ENCODE measurements at places on chromosomes 3 and 15.

GRCh38 chr3:135072431-135072830 lies 277.4 kb downstream of the EPHB1 start:
- DNase-seq = no peak

DNA sequence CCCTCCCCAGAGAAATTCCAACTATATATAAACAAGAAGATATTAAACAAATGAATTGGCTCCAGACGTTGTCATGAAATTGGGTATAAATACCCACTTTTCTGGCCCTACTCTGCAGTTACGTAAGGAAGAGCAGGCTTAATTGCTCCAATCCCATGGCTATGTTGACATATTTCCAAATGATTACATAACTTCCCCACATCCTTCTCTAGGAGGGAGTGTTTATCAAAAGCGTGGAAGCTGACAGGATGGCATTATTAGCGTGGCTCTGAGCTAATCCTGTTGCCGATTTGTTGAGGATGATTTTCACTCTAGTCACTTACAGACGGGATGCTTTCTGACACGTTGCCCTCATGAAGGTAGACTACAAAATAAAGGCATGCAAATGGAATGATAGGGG lies 347.5 kb upstream of the TMCO5A start:
- DNase-seq = no peak

DNA sequence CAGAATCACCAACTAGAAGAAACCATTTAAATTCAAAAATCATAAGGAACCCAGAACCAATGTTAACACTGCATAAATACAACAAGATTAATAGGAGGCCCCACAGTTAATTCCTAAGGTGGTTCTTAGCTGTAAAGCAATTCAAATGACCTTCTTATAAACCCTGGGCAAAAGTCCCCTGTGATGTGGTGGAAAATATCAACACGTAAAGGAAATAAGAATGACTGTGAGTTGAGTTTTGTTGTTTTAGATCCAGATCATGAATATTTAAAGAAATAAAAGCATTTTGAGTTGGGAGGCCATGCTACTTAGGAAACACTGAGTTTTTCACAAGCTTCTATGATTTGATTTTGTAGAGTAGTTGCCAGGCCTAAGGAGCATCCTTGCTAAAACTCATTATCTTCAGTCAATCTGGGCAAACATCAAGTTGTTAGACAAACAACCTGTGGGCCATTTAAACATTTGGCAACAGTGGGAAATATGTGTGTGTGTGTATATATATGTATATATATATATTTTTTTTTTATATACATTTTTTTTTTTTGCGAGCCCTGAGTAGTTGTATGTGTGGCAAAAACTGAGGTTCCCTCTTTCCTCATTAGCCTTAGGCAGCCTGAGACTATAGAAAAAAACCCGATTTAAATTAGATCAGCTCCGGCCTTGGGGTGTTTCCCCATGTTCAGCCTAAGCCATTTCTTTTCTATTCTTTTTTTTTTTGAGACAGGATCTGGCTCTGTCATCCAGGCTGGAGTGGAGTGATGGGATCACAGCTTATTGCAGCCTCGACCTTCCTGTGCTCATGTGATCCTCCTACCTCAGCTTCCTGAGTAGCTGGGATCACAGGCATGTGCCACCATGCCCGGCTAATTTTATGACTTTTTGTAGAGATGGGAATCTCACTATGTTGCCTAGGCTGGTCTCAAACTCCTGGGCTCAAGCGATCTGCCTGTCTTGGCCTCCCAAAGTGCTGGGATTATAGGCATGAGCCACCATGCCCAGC lies 8.0 kb upstream of the PXK start:
- DNase-seq = no peak

DNA sequence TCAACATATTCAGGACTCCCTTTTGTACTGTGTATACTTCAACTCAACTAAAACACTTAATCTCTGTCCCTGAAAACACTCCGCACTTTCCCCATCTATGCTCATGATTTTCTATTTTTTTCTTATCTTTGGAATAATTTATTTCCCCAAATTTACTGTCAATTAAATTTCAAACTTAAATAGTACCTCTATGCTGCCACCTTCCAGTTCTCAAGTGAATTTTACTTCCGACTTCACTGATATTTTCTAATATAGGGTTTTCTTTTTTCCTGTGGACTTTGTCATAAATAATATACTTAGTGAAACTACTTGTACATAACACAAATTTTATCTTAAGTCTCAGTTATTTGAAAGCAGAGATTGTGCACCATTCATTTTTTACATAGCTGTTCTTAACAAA lies 1303.3 kb downstream of the OTOL1 start:
- DNase-seq = no peak

DNA sequence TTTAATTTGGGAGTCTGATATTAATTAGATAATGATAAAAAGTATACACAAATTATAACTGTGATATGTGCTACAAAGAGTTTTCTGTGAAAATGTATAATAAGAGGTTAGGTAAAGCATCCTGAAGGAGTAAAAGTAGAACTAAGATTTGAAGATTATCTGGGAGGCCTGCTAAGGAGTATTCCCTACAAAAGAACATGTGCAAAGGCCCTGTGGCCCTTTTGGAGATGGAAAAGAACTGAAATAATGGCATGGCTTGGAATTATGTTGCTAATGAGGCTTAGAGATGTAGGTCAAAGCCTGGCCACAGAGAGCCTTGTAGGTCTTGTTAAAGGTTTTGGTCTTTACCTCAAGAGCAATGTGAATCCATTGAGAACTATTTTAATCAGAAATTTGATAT lies 82.0 kb downstream of the ZIC4 start:
- no peak for DNase-seq

DNA sequence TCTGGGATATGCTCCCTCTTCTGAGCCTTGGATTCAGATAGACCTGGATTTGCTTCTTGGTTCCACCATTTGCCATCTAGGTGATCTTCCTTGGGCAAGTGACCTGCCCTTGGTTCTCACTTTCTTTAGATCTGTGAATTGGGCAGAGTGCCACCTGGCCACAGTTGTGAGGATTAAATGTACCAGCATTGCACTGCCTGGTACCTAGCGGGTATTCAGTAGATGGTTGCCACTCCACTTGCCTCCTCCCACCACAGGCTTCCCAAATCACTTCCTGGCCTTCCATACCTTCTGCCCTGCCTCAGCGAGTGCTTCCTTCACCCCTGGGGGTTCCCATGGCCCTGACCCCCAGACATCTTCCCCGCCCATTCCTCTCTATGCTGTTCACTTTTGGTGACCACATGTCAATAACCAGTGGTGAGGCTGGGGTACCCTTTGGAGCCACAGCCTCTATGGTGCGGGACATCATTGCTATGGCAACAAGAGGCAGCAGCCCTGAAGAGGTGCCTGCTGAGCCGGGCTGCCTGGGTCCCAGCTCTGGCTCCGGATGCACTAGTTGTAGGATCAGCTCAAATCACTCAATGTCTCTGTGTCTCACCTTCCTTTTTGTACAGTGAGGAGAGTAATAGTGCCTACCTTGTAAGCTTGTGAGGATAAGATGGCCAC lies 40.5 kb downstream of the CMTM7 start:
- DNase-seq = no peak

DNA sequence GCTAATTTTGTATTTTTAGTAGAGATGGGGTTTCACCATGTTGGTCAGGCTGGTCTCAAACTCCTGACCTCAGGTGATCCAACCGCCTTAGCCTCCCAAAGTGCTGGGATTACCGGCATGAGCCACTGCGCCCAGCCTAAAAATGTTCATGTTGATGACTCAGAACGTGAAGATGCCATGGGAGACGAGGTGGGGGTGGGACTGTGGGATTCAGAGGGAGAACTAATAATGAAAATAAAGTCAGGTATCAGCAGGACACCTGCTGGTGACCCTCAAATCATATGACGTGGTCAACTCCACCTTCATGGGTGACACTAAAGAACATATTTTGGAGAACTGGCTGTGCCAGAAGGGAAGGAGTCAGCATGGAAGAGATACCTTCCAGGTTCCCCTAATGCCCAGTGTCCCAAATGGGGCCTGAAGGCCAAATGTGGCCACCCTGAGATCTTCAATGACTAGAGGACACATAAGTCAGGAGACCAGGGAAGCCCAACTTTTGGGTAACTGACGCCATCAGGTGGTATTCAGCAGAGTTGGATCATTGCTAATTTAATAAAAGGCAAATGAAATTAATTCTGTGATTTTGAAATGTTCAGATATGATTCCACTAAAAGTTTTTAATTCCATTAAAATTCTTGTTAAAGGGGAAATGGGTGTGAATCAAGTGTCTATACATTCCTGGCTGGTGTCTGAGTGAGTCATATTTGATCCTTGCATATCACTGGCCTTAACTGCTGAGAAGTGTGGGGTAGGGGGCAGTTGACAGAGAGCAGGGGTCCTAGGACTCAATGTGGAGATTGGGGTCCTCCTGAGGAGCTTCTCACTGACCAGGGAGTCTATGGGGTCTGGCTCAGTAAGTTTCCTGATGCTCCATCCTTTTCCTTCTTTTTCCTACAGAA lies 88.6 kb upstream of the GSK3B start:
- DNase-seq = no peak

DNA sequence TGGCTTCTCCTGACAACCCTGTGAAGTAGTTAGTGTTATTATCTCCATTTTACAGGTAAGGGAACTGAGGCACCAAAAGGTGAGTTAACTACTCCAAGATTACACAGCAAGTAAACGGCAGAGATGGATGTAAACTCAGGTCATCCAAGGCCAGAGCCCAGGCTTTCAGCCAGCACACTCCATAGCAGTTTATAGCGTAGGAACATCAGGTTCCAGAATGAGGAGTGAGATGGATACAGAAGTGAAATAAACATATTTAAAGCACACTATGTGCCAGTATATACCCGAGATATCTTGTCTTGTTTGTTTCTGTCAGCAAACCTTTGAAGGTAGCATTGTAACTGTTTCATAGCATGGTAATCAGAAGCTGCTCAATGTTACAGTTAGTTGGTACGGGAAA lies 279.0 kb downstream of the OXSM start:
- peak; percentile 80 for DNase-seq

DNA sequence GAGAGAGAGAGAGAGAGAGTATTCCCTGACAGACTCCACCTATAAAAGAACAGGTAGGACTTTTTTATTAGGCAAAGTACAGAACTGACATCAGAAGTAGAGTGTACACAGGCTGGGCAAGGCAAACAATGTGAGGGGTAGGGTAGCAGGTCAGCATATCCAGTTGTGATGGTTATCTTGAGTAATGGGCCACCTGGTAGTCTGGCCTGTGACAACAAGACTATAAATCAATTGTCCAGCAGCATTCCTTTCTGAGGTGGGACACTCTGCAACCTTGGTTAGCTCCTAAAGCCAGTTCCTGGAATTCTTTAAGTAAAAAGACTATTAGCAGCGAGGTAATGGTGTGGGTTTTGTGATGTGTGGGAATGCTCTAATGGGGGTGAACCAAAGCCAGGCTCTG lies 14.9 kb upstream of the TMCC1 start:
- no peak for DNase-seq

- no peak for DNase-seq
These were observed 96.0 kb upstream of the MELTF start for GRCh38 chr3:197125636-197126035.

GRCh38 chr3:159788291-159788690 lies 200.3 kb upstream of the IL12A start:
- DNase-seq = no peak

DNA sequence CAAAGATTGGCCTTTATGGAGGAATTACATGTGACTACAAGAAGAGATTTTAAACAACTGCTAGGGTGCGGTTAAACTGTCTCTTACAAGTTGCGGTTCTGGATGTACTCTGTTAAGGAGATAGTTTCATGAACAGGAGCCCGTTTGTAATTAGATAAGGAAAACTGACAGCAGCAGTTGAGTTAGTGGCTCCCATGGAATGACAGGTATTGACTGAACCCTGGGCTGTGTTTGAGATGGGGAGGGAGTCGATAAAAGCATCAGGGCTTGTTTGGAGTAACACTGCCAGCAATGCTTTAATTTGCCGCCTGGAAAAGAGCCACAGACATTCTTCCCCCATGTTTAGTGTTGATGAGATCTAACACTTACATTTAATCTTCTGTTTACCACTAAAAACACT lies 139.9 kb downstream of the ROBO2 start:
- no peak for DNase-seq

- DNase-seq = no peak
These were observed 184.9 kb downstream of the FAM43A start for GRCh38 chr3:194870394-194871110.

GRCh38 chr15:58476525-58477162 lies 44.9 kb downstream of the LIPC start:
- DNase-seq = no peak

- DNase-seq = no peak
These were observed 60.1 kb downstream of the VGLL3 start for GRCh38 chr3:86930831-86931230.

GRCh38 chr15:74642734-74643664 lies 27.4 kb downstream of the CLK3 start:
- no peak for DNase-seq

DNA sequence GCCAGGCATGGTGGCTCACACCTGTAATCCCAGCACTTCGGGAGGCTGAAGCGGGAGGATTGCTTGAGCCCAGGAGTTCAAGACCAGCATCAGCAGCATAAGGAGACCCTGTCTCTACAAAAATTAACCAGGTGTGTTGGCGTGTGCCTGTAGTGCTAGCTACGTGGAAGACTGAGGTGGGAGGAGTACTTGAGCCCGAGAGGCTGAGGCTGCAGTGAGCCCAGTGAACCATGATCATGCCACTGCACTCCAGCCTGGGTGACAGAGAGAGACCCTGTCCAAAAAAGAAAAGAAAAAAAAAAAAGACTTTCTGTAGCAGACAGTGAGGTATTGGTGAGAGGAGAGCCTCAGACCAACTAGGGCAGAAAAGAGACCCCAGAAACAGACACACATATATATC lies 263.8 kb downstream of the XXYLT1 start:
- no peak for DNase-seq

DNA sequence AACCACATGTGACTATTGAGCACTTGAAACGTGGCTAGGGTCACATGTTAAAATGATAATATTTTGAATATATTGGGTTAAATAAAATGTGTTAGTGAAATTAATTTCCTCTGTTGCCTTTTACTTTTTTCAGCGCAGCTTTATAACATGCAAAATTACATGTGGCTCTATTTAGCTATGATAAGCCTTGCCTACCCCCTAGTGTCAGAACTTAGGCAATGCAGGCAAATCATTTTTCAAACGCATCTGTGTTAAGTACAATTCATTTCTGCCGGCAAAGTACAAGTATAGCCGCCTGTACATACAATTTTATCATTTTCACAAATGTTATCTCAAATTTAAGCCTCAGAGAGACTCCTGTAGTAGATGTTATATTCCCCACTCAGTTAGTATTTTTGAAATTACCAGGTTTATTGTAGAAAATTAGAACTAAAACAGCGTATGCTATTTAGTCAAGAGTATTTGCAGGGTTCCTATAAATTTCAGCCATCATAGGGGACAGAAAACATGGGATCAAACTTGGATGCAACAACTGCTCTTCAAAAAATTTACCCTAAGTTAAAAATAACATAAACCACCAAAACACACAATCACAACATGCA lies 56.1 kb downstream of the TAFA4 start:
- no peak for DNase-seq

Measured in sigmoid colon (tissue), 7 donors.